ENCODE measurements at places on chromosomes 1 and 21.

DNA sequence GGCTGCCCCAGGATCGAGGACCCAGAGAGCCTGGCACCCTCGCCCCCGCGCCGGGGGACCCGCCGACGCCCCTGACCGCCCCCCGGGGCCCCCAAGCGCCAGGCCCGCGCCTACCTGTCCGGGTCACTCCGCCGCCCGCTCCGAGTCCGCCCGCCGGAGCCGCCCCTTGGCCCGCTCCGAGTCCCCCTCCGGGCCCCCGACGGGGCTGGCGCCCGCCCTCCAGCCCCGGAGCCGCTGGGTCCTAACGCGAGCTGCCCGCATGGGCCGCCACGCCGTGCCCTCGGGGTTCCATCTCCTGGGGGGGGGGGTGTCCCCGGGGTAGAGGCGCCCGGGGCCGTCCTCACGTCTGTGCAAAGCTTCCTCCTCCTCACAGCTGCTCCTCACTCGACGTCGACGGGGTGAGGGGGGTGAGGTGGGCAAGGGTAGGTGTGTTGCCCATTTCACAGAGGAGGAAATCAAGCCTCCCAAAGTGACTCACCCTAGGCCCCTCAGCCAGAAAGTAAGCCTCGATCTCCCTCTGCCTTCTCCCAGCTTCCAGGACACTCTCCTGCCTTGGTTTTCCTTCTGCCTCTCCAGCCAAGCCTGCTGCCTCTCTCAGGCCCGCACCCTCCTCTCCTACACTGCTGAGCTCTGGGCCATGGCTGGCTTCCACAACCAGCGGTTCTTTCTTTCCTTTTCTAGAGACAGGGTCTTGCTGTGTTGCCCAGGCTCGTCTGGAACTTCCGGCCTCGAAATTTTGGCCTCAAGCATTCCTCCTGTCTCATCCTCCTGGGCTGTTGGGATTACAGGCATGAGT, at the start of gene MFAP2:
Gene MFAP2 (minus strand): TSS at position 148 of the 796 bp plus-strand sequence. CDS start 2,347 bp downstream, outside the sequence.
- peak; percentile 35 for DNase-seq

- no peak for DNase-seq
Observed at GRCh38 chr1:107594536-107594935, 370.4 kb downstream of the VAV3 start.

- DNase-seq, result no peak
Observed at GRCh38 chr1:30708361-30708728, 15.0 kb downstream of the MATN1 start.

DNA sequence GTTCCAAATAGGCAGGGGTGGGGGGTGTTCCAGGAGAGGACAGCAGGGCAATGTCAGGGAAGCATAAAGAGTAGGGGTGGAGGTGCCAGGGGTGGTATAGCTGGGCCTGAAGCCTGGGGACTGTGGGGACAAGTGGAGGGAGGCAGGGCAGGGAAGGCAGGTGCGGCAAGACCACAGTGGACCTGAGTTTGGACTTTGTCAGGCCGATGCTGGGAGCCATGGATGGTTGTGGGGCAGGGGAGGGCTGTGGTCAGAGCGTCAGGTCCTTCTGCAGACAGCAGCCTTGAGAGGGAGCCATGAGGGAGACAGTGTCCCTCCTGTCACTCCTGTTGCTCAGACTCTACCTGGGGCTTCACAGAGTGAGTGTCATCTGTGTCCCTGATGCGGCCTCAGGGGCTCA, 320.3 kb downstream of the PTPRU start:
- no peak for DNase-seq

DNA sequence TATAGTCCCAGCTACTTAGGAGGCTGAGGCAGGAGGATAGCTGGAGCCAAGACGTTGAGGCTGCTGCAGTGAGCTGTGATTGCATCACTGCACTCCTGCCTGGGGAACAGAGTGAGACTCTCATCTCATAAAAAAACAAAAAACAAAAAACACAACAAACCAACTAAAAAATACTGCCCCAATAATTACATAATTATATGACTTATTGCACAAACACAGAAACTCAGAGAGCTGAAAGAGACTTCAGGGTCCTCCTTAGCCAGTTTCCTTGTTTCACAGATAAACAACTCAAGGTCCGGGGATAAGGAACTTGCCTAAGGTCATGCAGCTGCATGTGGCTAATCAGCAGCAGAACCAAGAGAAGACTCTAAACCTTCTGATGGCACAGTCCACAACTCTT, 11.9 kb downstream of the EXTL2 start:
- DNase-seq, result no peak

- no peak for DNase-seq
Observed at GRCh38 chr1:67148516-67149178, 13.9 kb upstream of the C1orf141 start.

GRCh38 chr21:36384885-36385232, 333 bp upstream of the CHAF1B start:
- DNase-seq, result no peak

DNA sequence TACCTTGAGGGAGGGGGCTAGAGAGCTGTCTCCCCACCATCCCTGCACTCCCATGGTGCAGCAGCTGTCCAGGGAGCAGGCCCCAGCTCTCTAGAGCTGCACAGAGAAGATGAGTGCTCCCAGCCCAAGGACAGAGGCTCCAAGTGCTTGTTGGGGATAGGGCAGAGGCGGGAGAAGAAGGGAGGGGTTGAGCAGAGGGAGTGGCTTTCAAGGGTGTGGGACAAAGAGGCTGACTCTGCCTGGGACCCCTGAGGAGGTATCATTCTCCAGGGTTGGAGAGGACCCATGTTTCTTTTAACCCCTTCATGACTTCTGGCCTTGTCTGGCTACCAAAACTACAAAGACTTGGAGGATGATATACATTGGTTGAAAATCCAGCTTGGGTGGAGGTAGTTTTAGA, 14.6 kb downstream of the FOXD2 start:
- DNase-seq, result no peak

DNA sequence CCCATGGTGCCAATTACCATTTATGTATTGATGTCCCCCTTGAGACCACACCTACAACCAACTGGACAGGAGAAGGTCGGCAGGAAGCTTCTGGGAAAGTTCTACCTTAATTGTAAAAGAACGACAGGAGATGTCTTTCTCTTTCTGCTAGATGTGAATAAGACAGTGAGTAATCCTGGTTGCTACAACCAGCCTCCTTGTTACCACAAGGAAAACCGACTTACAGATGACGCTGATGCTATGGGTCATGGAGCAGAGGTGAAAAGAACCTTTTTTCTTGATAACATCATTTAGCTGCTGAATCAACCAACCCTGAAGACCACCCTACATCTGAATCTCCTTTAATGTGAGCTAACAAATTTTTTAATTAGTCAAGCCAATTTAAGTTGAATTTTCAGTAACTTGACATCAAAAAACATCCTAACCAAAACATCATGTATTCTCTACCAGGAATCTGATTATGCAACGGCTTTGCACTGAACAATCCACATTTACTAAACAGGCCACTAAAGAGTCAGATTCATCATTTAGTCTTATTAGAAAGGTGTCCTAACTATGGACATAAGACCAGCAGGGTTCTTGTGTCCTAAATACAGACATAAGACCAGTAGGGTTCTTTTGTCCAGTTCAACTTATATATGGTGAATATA, 23.0 kb downstream of the RGS2 start:
- DNase-seq, result no peak

DNA sequence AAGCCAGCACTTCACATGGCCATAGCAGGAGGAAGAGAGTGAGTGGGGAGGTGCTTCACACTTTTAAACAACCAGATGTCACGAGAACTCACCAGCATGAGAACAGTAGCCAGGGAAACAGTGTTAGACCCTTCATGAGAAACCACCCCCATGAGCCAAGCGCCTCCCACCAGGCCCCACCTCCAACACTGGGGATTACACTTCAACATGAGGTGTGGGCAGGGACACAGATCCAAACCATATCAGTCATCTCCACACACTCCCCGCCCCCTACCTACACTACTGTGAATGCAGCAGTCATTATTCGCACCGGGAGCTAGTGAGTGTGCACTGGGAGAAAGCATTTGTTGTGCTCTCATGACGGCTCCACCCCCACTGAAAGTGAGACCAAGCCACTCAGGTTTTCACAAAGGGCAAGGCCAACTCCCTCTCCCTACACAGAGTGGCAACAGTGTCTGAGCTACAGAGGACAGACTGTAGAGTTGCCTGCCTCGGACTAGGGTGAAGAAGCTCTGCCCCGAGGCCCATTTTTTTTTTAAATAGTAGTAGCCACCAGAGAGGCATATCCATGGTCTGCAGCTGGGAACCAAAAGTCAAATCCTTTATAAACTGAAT, 125.6 kb downstream of the BARHL2 start:
- DNase-seq, result no peak

DNA sequence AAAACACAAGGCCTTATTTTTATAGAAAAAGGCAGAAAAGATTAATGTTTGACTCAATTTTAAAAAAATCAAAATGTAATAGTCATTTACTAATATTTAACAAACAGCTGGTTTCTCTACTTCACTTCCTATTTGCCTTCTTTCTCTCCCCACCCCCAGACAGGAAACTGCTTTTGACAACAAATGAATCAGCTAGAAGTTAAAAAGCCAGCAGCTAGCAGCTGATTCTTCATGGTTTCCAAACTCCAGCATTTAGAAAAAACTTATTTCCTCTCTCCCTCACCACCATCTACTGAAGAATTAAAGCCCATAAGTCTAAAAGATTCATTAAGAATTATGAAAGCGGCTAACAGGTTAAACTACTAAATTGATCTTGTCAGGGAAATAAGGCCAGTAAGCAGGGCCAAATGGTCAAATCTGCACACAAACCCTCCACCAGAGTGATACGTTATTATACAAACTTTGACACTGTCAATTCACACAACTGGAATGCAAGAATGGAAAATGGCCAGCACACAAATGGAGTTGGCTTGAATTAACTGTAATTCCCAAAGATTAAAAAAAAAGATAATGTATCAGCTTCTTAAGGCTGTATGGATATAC, 4.0 kb downstream of the WDR26 start:
- peak; percentile 69 for DNase-seq

- no peak for DNase-seq
Observed at GRCh38 chr1:185789501-185790193, 55.5 kb downstream of the HMCN1 start.
